ENCODE measurements at places on chromosomes 11 and 22.

GRCh38 chr22:30392661-30393321 lies 4.0 kb upstream of the SEC14L2 start:
- DNase-seq, result no peak

DNA sequence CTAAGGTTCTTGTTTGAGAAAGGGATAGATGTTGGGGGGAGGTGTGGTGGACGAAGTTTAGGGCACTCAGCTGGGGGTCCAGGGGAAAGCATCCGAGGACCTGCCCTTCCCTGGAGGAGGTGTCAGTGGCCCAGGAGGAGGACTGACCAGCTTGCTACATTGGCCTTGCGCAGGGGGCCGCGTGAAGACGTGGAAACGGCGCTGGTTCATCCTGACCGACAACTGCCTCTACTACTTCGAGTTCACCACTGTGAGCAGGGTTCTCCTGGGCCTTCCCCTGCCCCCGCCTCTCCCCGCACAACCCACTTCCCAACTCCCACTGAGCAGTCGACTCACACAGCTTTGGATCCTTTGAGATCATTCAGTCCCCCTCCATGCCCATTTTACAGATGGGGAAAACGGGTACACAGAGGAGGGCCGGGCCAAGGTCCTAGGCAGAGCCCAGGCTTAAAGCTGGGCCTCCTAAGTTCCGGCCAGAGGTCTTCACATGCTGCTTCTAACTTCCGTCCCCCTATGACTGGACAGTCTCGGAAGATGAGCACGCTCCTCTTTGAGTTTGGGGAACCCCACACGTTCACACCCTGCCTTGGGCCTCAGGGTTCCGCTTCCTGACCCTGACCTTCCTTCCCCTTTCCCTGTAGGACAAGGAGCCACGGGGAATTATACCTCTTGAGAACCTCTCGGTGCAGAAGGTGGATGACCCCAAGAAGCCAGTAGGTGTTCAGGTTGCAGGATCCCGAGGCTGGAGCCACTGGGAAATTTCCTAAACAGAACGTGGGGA lies 28.7 kb downstream of the CYTH4 start:
- DNase-seq, result no peak

DNA sequence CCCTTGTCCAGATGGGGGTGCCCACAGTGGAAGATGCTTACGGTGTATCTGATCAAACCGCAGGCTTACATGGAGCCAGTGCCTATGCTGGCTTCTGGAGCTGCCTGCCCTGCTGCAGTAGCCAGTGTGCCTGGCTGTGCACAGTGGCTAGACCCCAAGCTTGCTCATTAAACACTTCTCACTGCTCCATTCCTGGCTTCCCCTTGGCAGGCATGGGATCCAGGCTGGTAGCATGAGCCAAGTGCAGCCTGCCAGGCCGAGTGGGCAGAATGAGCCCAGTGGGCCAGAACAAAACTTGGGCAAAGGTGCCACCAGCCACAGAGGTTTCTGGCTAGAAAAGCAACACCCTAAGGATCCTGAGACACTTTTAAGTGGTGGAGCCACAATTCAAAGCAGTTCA lies 55.4 kb upstream of the B3GNT6 start:
- DNase-seq, result no peak

- no peak for DNase-seq
These were observed 3.6 kb downstream of the TNNI2 start for GRCh38 chr11:1842149-1843097.

DNA sequence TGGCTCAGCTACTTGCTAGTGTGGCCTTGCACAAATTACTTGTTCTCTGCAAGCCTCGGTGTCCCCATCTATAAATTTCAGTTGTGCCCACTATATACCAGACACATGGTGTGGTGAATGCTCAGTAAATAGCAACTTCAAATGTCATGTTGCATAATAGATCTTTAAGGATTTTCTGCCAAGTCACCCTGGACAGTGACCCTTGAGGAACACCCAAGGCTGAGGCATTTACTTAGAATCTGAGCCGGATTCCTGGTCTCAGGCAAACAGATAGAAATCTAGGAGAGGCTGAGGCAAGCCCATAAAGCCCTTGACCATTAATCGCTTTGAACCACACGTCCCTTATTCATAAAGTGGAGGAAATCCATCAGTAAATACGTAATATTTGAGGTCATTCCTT lies 9.7 kb downstream of the TEAD1 start:
- DNase-seq, result no peak

- no peak for DNase-seq
These were observed 30.6 kb downstream of the SCUBE1 start for GRCh38 chr22:43312608-43313007.

GRCh38 chr11:69085490-69086095 lies 36.9 kb downstream of the TPCN2 start:
- DNase-seq, result no peak

Measured in stimulated activated naive B cell treated with anti-CD40 and anti-IgM and Interleukin-4, amounts not matched to agents 10 μg/mL and 1 μg/mL and 100 μg/mL, for 72 hours (primary cell).